ENCODE measurements at places on chromosomes 2 and 18.

- DNase-seq, result no peak
Measured at GRCh38 chr2:143793381-143793780, 664.2 kb downstream of the ARHGAP15 start.

DNA sequence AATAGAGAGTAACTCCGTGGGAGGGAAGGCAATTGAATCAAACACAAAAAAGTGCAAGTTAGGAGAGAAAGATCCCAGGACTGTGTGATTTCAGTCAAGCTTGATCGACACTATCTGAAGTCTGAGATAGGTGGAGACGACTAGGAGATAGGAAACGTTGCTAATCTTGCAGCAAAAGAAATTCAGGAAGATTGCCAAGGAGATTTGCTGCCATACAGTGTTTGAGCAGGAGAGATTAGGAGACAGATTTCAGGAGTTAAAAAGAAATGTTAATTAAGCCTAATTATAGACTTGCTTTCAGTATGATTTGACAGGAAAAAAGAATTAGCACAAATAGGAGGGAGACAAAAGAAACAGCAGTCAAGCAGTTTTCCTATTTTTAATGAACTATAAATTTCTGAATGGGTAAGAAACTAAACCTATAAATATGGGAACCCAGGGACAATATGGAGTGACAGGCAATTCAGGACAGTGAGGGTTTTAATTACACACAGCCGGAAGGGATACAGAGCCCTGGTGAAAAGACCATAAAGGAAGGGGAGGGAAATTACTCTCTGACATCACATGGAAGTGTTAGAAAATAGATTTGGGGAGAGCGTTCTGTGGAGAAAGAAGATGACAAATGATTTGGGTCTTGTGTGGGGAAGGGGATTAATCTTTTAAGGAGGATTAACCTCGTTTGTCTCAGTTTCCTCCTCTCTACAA lies 72.6 kb downstream of the SUCLG1 start:
- no peak for DNase-seq

DNA sequence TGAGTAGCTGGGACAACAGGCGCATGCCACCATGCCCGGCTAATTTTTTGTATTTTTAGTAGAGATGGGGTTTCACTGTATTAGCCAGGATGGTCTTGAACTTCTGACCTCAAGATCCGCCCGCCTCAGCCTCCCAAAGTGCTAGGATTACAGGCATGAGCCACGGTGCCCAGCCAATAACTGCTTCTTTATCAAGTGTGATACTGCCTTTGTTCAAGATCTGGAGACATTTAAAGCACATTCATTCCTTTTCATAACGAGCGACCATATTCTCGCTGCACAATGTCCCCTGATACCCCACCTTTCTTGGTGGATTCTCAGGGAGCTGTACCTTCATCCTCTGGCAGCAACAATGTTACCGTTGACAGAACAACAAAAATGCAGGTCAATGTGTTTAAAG lies 75.4 kb downstream of the PIEZO2 start:
- DNase-seq, result no peak

GRCh38 chr2:68822207-68822872 lies 48.9 kb downstream of the BMP10 start:
- DNase-seq, result no peak

GRCh38 chr2:236180831-236181453 lies 12.8 kb upstream of the GBX2 start:
- peak; percentile 83 for DNase-seq

DNA sequence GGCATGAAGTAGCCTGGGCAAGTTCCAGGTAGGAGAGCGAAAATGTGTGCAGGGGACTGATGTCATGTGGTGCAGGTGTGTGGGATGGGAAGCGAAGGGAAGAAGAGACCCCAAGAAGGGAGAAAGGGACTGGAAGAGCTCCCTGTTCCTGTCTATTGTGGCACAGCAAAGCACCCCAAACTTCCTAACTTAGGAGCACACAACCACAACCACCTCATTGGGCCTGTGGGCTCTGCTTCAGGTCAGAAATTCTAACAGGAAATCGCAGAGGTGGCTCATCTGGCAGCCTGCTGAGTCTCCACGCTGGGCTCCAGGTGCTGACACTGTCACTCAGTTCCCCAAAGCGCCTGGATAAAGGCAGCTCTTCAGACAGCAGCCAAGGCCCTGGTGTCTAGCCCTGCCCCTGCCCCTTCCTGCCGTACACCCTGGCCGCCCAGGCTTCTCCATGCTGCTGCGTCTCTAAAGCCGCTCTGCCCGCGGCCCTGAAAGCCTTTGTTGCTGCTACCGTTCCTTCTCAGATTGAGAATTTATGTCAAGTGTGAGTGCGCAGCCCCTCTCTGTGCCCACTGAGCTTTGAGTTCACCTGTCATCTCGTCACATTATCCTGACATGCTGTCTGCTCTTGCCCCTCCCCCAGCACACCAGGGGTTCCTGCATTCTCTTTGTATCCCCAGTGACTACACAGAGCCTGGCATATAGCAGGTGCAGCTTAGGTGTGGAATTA lies 140.2 kb upstream of the BCL2L11 start:
- no peak for DNase-seq

DNA sequence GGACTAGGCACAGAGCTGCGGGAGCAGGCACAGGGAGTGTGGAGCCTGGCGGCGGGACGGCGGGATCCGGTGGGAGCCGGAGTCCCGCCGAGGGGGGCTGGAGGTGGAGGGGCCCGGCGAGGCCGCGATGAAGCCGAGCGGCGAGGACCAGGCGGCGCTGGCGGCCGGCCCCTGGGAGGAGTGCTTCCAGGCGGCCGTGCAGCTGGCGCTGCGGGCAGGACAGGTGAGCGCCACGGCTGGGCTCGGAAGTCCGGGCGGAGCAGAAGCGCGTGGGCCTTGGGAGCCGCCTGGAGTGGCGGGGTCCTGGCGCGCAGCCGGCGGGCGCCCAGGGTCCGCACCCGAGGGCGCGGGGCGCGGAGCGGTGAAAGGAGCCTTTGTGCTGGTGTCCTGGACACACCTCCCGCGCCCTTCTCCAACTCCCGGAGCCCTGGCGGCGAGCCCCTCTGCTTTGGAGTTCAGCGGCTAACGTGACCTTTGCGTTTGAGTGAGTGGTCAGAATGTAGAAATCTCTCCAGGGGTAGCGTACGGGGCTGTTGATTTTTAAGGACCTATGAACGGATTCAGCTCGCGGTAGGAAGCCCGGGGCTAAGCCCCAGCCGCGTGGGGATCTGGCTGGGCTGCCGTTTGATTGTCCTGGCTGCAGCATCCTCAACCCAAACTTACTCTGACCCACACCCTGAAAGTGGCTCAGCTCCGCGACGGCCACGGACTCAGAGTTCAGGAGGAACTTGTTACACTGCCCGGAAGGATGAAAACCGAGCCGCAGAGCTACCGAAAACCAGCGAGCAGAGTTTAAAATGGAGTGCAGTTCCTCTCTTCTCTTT lies 448 bp downstream of the IMPA2 start:
- no peak for DNase-seq

DNA sequence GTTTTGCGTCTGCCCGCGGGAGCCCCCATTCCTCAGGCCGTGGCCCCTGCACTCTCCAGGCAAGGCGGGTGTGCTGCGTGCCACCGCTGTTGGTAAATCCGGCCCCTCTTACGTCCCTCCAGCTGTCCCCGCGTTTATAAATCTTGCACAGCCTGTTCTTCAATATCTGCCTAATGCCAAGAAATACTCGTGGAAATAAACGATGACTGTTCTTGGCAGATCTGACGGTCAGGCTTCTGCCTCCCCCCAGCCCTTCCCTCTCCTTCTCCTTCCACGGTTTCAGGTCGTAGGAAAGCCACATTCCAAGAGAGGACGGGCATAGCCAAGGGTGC lies 20.5 kb downstream of the ODC1 start:
- DNase-seq, result no peak

- no peak for DNase-seq
Measured at GRCh38 chr2:204514439-204514838, 30.8 kb upstream of the PARD3B start.

DNA sequence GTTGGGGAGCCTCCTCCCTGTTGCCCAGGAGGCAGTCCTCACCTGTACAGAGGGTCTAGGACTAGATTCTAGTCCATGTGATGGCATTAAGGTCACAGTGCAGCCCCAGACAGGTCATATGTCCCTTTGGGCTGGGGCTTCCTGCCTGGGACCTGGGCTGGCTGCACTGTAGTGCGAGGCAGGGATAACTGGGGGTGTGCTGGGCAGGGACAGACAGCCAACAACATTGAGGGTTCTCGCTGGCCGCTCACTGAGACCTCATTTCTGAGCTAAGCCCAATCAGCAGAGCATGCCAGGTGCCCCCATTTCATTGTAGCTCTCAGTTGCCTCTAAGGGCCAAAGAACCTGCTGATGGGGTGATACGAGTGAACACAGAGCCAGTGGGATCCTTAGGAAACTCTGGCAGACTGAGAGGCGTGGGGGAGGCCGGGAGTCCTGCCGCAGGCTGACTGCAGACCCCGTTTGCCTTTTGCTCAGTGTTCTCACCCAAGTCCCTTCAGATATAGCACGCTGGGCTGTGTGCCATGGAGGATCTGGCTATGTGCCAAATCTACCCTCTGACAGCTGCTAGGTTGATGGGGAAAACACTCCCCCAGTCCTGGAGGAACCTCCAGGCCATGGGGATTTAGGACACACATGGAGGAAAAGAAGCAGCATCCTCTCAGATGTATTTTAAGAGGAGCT lies 51.9 kb downstream of the DYSF start:
- DNase-seq, result no peak

- DNase-seq, result no peak
Measured at GRCh38 chr2:168567836-168568235, 111.8 kb downstream of the CERS6 start.

DNA sequence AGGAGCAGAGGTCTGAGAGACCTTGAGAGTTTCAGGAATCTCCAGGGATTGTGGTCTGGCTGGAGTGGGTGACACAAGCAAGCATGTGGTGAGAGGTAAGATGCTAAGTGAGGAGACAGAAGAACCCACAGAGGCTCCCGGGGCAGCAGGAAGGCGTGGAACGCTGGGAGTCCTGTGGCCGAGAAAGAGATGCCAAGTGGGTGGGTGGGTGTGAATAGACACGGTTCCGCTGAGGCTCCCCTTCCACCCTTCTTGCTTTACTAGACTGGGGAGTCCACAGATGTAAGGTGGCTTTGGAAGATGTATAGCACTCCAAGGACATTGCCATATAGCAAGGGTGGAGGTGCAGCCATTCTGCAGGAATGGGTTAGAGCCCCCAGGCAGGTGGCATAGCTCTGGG lies 4.2 kb downstream of the TEX51 start:
- no peak for DNase-seq

GRCh38 chr2:212912445-212913103 lies 238.8 kb downstream of the IKZF2 start:
- peak; percentile 6 for DNase-seq

GRCh38 chr2:42795841-42796301 lies 3.5 kb upstream of the HAAO start:
- no peak for DNase-seq

GRCh38 chr2:132875193-132875592 lies 205.2 kb upstream of the LYPD1 start:
- DNase-seq, result no peak

DNA sequence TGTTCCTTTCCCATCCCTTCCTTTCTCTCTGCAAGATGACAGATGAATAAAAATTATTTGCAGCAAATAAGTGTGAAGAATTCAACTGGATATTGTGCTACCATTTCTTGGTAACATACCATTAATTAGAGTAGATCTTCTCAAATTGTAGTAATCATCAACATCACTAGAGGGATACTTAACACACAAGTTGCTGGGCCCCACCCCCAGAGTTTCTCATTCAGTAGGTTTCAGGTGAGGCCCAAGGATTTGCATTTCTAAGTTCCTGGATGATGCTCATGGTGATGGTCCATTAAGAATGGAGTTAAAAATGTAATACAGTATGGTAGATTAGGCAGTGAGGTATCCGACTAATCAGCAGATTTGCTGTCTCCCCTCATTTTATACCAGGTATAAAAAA lies 594.0 kb downstream of the ERBB4 start:
- DNase-seq, result no peak

GRCh38 chr2:133844214-133844892 lies 276.1 kb upstream of the NCKAP5 start:
- DNase-seq, result peak; percentile 68

DNA sequence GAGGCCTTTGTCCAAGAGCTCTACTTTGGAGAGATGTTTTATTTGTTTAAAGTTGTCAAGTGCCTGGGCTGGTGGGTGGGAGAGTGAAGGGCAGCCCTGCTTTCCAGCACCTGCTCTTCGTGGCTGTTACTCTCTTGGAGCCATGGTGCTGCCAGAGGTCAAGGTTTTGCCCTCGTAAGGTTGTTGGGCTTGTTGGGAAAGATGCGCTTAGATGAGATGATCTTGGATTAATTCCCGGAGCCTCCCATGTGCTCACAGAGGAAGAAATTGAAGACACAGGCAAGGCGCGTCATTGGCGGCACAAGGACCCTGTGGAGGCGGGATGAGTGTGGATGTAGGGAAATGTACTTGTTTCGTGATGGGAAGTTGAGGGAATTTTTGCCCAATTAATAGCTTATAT lies 27.9 kb downstream of the ZCCHC2 start:
- DNase-seq, result no peak

DNA sequence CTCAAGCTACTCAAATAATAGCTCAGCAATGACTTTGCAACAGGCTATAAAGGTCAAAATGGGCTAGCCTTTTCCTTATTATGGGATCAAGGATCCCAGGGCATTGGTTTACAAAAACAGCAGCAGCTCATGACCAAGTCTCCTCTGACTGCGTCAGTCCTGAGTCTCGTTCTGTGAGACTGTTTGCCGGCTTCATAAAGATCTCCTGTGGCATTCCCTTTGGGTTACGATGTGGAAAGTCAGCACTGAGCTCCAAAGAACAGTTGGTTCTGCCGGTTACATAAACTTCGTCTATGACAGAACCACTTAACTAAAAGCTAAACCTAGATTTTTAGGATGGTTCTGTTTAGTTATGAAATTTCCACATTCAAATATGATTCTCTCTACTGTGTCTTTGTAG lies 674.9 kb downstream of the ZEB2 start:
- DNase-seq, result no peak

DNA sequence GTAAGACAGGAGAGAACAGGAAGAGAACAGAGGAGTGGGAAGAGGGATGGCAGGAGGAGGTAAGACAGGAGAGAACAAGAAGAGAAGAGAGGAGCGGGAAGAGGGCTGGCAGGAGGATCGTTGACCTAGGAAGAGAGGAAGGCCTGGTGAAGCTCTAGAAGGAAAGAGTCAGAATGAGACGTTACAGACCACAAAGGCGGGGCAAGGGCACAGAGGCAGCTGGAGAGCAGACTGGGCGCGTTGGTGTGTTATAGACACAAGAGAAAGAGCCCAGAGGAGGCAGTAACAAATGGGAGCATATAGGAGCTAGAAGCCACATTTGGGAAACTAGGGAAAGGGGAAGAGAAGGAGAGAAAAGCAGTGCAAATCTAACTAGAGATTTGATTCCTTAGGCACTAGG lies 26.6 kb downstream of the PTRHD1 start:
- no peak for DNase-seq

GRCh38 chr2:214679736-214680135 lies 129.7 kb downstream of the BARD1 start:
- no peak for DNase-seq

DNA sequence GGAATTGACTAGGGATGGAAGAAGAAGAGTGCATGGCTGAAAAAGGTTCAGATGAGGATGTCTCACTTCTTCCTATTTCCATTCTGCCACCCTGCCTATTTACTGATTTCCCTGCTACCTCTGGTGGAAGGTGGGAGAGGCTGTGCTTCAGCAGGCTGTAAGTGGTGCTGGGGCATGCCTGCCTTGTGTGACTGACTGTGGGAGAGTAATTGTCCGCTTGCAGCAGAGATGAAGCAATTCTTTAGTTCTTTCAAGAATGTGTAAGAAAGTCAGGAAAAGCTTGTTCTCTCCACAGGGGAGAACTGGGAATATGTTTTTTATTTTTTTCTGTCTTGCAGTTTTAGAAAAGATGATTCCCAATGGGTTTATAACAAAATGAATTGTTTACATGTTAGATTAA lies 72.5 kb upstream of the NYAP2 start:
- DNase-seq, result no peak
